ENCODE measurements at places on chromosomes 1 and 21.
A peak's percentile ranks its signal among the peaks of the same experiment; 100 is the strongest.

DNA sequence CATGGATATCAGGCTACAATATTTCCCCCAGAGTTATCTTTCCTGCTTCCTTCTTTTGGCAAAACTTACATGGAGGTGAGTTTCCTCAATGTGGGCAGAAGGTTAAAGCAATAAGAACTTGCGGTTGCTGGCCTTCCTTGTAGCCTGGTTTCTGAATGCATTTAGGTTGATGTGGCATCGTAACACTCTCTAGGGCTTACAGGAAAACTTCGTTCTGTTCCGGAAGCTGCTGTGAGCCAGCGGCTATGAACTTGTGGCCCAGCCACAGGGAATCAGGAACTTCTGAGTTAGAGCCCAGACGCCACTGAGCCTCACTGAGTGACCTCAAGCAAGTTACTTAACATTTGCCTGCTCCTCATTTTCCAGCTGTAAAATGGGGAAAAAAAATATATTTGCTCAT lies 623.4 kb upstream of the ADAMTS5 start:
- no peak for DNase-seq

GRCh38 chr1:109478806-109479205 lies 4.9 kb upstream of the ATXN7L2 start:
- DNase-seq = peak; percentile 47

DNA sequence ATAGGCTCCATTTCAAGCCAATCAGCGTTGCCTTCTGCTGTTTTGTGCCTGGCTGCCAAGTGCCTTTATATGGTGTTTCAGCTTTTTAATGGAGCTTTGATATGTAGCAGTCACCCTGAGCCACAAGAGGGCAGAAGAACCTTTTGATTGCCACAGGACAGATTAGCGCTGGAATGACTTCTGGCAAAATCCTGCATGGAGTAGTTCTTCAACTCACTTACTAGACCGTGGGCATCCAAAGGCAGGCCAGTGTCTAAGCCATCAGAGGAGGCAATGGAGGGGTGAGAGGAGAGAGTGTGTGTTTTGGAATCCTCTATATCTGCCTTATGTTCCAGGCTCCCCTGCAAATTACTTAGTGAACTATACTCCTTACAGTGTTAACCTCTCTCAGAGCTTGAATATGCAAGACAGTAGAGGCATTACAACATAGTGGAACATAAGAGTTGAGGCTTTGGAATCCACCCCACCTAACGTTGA lies 56.2 kb downstream of the ST3GAL3 start:
- peak; percentile 65 for DNase-seq

- DNase-seq = no peak
These were observed 77.9 kb downstream of the NEK7 start for GRCh38 chr1:198234520-198235251.

DNA sequence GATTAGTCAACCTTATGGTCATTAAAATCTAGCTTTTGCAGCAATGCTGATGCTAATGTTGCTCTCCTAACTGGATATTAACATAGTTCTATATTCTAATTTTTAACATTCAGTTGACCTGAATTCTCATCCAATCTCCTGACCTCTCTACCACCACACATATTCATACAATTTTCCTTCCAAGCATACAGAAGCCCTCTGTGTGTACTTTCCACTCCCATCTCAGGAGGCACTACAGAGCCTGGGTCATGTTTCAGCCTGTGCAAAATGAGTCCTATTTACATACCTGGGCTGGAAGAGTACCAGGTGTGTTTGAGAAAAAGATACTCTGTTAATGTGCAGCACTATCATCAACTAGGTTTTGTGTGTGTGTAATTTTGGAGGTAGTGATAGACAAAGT lies 486.3 kb downstream of the NEGR1 start:
- DNase-seq = no peak

- peak; percentile 82 for DNase-seq
These were observed 749 bp downstream of the IBA57 start for GRCh38 chr1:228166170-228166936.

DNA sequence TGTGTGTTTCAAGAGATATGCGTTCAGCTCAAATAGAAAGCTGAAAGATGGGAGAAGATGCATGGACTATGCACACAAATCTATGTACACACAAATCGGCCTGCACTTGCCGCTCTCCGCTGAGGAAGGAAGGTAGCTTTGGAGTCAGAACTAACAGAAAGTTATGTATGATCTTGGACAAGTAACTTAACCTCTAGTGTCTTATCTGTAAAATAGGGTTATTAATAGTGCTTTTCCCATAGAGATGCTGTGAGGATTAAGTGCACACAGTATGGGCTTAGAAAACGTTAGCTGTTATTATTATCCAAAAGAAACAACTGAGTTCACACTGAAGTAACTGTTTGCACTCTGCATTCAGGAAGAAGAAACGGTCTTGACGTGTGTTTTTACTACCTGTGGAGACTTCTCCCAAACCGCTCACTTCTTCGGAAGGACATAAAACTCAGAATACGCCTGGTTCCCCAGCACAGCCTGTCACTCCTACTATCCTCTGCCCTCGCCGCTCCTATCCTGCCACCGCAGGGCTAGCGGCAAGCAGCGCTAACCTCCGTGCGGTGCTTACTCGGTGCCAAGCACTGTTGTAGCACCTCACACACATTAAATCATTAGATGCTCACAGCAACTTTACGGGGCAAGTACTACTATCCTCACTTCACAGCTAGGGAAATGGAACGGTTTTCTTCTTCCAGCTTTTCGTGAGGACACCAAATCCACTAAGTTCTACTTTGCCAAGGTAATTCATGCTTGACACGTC lies 1.3 kb downstream of the TGFBR3 start:
- DNase-seq = peak; percentile 32

DNA sequence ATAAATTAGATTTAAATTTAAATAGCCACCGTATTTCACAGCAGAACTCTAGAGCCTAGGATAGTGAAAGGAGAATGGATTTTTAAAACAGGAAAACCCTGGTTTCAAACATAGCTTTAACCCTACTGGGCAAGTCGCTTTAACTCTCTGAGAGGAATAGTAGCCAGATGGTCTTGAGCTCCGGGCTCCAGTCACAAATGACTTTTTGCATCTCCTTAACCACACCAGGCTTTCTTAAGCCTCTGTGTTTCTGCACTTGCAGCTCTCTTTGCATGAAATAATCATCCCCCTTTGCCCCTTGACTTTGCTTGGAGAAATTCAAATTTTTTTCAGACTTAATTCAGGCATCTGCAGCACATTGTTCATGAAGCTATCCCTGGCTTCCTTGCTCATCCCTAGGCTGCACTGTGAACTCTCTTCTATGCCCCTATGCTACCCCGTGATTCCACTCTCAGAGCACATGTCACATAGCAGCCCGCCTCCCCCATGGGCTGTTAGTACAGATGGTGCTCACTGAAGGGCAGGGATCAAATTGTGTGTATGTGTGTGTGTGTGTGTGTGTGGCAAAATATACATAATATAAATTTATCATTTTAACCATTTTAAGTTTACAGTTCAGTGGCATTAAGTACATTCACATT lies 68.8 kb upstream of the DAB1 start:
- DNase-seq = no peak

- no peak for DNase-seq
These were observed 54.7 kb upstream of the DNAH14 start for GRCh38 chr1:224874775-224875174.

- DNase-seq = no peak
These were observed 11.4 kb downstream of the SMYD2 start for GRCh38 chr1:214292322-214292721.

DNA sequence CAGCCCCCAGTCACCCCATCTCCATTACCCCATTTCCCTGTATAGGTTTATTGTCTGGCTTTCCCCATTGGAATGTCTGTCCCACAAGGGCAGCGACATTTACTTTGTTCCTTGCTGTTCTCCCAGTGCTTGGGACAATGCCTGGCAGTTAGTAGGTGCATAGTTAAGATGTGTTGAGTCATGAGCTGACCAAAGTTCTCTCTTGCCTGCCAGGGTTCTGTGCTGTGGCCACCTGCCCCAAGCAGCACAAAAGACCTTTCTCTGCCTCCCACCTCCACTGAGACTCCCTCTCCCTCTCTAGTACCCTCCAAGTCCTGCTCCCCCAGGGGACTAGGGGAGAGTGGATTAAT lies 40.0 kb downstream of the TMCO4 start:
- DNase-seq = no peak

GRCh38 chr1:56922507-56922906 lies 43.3 kb downstream of the C8B start:
- no peak for DNase-seq

GRCh38 chr1:235074523-235075047 lies 54.1 kb downstream of the TOMM20 start:
- DNase-seq = peak; percentile 7

DNA sequence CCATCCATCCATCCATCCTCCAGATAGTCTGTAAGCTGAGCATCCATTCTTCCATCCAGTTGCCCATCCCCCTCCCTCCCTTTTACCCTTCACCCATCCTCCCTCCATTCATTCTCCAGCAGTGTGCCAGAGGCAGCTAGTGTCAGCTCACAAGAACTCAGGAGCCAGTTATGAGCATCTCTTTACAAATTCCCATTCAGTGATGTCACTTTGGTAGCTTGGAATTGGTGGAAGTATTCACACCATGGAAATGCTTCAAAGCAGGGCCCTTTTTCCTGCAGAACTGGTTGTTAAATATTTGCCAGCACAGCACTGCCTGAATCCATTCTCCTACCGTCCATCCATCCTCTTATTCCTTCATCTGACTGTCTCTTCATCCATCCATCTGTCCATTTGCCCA lies 72.5 kb downstream of the ARHGEF10L start:
- DNase-seq = no peak

DNA sequence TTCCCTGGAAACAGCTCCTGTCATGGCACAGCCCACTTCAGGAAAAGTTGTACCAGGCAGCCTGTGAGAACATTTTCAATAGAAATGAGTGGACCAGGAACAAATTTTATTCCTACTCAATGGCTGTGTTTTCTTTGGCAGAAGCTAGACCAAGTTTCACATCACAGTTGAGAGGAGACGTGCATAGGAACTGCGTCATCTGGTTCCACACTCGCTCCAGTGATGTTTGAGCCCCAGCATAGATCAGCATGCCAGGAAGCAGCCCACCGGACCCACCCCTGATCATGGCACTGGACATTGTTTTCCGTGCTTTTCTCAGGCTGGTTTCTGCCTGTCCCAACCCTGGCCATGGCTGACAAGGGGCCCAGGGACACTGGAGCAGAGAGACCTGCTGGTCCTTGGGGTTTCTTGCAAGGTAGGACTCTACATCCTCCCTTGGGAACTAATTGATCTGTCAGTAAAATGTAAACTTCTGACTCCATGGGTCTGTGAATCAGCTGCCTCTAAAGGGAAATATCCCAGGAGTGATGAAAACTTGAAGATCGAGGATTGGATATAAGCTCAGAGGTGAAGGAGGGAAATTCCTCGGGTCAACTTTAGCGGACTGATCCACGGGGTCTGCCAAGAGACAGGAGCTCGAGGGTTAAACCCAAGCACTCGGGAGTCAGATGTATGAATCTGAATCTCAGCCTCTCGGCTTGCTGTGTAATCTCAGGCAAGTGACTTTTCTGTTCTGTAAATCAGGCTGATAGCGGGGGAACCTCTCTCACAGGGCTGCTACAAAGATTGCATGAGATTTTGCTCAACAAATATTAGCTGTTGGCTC lies 35.7 kb downstream of the NEK2 start:
- DNase-seq = no peak

DNA sequence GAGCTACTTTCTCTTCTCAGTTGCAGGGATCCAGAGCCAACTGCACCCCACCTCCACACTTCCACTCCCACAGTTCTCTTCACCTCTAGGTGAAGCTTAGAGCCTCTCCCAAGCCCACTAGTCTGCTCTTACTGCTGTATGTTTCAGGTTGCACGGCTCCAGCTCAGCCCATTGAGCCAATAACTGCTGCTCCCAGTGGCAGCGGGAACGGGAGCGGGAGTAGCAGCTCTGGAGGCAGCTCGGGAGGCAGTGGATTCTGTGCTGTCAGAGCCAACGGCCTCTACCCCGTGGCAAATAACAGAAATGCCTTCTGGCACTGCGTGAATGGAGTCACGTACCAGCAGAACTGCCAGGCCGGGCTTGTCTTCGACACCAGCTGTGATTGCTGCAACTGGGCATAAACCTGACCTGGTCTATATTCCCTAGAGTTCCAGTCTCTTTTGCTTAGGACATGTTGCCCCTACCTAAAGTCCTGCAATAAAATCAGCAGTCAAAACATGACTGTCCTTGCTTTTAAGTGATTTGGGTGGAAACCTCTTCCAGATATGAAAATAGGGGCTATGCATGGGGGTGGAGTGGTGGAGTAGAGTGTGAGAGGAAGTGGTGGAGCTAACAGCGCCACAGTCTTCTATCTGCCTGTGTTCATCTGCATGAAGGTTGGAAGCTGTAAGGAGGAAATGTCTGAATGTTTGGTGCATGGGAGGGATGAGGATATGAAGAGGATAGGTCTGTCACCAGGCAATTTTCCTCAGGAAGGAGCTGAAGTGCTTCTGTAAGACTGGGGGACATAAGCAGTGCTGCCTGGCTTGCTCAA lies 29.6 kb downstream of the CHIA start:
- no peak for DNase-seq

DNA sequence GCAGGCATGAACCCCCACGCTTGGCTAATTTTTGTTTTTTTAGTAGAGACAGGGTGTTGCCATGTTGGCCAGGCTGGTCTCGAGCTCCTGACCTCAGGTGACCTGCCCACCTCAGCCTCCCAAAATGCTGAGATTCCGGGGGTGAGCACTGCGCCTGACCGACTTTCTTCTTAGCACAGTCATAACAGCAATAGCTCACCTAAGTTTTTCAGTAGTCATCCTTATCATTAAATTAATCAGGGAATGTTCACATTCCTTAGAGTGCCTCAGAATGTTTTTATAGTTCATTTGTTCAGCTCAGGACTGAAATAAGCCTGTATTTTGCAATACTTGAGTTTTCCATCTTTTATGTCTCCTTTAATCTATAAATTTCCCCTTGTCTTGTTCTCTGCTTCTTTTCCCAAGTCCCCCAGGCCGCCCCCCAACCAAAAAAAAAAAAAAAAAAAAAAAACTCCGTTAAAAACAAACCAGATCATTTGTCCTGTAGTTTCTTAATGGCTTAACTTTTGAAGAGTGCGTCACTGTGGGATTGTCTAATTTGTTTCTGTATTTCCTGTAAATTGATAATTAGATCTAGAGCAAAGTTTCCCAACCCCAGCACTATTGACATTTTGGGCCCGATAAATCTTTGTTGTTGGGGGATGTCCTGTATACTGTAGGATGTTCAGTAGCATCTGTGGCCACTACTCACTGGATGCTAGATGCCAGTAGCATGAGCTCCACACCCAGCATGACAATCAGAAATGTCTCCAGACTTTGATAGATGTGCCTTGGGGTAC lies 120.7 kb downstream of the ITSN1 start:
- no peak for DNase-seq

DNA sequence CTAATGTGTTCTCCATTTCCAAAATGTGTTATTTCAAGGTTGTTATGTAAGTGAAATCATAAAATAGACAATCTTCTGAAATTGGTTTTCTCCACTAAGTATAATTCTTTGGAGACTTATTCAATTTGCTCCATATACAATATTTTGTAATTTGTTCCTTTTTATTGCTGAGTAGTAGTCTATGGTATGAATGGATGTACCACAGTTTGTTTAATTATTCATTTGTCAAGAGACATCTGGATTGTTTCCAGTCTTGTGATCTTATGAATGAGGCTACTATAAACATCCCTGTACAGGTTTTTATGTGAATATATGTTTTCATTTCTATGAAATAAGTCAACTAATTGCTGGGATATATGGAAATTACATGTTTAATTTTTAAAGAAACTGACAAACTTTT lies 652.6 kb upstream of the PLXNA2 start:
- no peak for DNase-seq
